CD4-positive, alpha-beta T cell (primary cell): ENCODE measurements at places on chromosomes 3 and 15. TPM values are rescaled to one million over a fixed set of nuclear protein-coding genes. Genes with fewer than 3 reads are reported as not detected.

DNA sequence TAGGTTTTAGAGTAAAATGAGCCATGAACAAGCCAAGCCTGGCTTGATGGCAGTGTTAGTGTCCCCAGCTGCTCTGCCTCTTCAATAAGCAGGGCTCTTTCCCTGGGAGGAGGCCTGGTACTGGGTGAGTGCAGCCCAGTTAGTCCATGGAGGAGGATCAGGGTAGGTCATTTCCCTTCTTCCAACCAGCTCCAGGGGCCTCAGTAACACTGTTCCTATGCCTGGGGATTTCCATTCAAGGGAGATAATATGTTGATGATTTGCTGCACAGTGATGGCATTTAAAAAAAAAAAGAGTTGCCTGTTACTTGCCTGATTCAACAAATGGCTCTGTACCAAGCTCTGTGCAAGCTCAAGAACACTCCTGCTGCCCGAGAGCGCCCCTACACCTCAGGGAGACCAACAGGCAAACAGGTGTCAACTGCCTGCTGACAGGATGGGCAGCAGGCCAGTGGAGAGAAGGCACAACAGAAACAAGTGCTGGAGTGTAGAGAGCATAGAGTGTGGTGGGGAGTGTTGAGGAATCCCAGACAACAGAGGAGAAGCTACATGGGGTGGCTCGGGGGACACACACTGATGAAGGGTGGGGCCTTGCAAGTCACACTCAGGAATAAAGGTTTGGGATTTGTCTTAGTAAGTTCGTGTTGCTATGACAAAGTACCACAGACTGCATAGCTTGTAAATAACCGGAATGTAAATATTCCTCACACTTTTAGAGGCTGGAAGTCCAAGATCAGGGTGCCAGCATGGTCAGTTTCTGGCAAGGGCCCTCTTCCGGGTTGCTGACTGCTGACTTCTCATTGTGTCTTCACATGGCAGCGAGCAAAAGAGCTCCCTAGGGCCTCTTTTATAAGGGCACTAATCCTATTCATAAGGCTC lies 78.6 kb upstream of the PXYLP1 start:
- no peak overlapping the region for H3K27ac ChIP-seq
- DNase-seq: no peak
- H3K36me3 ChIP-seq: no peaks in the 10 kb centered on the region
- no peaks in the 10 kb centered on the region for H3K4me1 ChIP-seq
- no peaks in the 10 kb centered on the region for H3K27me3 ChIP-seq
- H3K4me3 ChIP-seq: no peak overlapping the region

- H3K4me3 ChIP-seq: no peak overlapping the region
- peak overlapping the region; percentile 42 for H3K27ac ChIP-seq
- no peak for DNase-seq
- H3K36me3 ChIP-seq: peaks cover 5% of the 10 kb centered on the region
- peaks cover 37% of the 10 kb centered on the region for H3K4me1 ChIP-seq
Observed at GRCh38 chr3:32285891-32286290, 47.4 kb downstream of the CMTM8 start.

DNA sequence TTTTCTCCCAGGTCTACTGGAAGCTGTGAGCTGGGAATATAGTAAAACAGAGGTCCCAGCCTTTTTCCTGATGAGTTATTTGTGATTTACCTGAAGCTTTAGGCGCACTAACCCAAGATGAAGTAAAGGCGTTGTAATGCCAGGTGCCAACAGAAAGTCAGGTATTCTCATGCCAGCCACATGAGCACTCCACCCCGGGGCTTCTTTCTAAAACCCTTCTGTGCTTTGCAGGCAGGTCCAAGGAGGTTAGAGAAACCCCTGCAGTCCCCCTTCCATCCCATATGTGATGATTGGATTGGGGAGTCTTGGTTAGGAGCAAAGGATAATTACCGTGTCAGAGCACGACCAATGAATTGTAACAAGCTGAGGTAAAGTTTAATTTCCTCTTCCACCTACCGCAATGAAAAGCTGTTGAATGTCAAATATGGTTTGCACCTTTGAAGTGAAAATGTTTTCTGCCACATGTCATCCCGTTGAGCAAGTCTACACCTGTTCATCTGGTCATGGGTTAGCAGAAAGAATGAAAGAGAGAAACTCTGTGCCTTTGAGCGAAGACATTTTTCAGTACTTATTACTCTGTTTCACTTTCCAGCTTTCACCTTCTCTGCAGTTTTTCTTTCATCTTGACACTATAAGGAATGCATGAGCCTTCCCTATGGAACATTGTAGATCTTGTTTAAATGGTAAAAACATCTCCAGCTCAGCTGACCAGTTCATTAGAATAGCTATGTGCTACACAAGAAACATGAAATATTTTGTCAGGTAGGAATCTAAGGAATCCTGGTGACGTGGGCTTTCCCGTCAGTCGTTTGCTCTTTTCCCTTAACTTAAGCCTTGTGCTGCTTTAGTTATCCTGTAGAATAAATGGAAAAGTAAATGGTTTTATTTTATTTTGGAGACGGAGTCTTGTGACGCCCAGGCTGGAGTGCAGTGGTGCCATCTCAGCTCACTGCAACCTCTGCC lies 204.6 kb upstream of the IL12A start:
- H3K4me1 ChIP-seq: no peaks in the 10 kb centered on the region
- no peak overlapping the region for H3K27ac ChIP-seq
- DNase-seq: no peak
- H3K36me3 ChIP-seq: no peaks in the 10 kb centered on the region
- H3K4me3 ChIP-seq: no peak overlapping the region
- no peaks in the 10 kb centered on the region for H3K27me3 ChIP-seq

Gene MEX3B
- total RNA-seq: 5.4 TPM

Gene EFHB
- 0.99 TPM for total RNA-seq

DNA sequence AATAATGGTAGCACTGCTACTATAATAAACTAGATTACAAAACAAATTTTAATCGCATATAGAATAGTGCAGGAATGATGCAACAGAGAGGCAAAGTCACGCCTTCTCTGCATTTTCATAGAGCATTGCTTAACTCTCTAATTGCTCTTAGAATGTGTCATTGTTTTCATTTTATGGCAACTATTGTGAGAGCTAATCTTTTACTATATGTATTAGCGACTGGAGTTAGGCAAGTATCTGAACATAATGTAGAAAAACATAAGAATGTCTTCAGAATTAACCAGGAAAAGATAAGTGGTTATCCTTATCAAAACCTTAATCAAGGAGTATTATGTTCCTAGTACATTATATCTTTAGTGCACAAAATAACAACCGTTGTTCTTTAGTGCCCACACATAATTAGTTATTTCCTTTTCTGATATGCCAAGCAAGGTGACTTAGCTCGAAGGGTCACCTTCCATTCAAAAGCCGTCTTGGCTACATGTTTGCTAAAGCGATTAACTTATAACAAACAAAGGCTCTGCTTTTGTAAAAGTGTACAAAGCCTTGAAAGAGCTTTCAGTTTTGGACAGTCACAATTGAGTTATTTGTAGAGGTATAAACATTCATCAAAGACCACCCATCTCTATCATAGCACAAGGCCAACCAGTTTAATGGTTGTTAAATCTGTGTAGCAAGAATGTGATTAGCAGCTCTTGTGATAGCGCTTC lies 1328.9 kb downstream of the ROBO2 start:
- no peak for DNase-seq
- no peaks in the 10 kb centered on the region for H3K27me3 ChIP-seq
- no peak overlapping the region for H3K4me3 ChIP-seq

DNA sequence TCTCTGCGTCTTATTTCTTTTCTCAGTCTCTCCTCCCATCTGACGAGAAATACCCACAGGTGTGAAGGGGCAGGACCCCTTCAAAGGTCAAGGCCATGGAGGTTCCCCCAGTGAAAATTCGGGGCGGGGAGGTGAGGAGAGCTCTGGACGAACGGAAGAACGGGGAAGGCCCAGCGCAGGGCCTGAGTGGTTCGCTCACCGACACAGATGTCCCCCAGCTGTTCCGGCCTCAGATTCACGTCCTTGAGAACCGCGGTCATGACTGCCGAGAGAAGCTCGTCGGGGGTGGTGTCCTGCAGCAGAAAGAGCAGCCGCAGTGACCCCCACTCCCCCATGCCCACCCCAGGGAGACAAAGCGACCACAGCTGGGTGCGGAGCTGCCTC lies 542 bp downstream of the ACAA1 start:
- peak overlapping the region; percentile 80 for H3K27ac ChIP-seq
- H3K4me1 ChIP-seq: peaks cover 78% of the 10 kb centered on the region
- peak overlapping the region; percentile 95 for H3K4me3 ChIP-seq
- DNase-seq: no peak

GRCh38 chr3:166071-166470 lies 30.5 kb upstream of the CHL1 start:
- H3K36me3 ChIP-seq: no peaks in the 10 kb centered on the region
- H3K4me1 ChIP-seq: no peaks in the 10 kb centered on the region
- no peak for DNase-seq
- H3K27me3 ChIP-seq: no peaks in the 10 kb centered on the region
- no peak overlapping the region for H3K4me3 ChIP-seq
- H3K27ac ChIP-seq: no peak overlapping the region

Gene LEO1
- total RNA-seq: 6.7 TPM
